ENCODE measurements at places on chromosomes 2 and 18.

DNA sequence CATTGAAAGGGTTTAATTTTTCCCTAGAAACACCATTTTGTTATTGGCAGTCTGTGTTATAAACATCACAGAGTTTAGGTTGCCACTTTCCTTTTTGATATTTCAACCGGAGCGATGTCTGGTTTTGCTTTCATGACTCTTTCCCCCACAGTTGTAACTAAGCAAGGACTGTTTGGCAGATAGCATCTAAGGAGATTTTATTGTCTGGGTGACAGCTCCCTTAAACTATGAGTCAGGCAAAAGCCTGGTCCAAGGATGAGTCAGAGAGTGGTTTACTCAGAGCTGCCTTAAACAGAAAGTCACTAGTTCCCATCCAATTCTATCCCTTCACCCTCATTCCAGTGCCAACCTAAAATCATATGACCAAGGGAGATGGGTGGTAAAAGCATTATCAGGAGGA, 341.6 kb upstream of the VWC2L start:
- no peak for DNase-seq

GRCh38 chr2:24909555-24910177, 10.4 kb downstream of the ADCY3 start:
- no peak for DNase-seq

DNA sequence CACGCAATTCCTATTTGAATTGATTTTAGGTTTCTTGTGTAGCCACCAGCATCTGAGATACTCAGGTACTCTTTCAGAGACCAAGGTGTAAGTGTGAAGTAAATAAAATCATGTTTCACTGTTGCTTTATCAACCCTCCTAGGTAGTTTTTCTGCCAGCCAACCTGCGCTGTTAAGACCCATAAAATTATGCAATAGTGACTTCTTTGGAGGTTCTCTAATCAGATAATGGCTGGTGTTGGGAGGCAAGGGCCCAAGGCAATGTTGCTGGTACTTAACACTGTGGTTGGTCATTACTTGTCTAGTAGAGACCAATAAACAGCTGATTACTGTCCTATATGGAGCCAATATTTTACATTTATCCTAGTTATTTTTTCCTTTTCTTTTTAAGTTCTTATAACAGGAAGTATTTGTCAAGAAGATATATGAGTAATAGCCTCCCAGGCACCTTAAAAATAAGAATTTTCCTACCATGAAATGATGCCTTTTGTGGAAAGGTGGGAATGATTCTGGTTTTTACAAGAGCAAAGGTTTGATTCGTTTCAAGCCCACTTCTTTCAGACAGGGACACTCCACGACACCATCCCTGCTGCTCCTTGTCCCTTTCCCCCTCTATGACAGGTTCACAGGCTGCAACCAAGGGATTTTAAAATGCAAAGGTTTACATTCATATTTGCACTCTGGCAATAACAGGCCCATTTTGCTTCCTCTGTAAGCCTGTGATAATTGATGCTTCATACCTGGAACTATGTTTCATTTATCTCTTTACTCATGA, 259.3 kb downstream of the MEIS1 start:
- no peak for DNase-seq

DNA sequence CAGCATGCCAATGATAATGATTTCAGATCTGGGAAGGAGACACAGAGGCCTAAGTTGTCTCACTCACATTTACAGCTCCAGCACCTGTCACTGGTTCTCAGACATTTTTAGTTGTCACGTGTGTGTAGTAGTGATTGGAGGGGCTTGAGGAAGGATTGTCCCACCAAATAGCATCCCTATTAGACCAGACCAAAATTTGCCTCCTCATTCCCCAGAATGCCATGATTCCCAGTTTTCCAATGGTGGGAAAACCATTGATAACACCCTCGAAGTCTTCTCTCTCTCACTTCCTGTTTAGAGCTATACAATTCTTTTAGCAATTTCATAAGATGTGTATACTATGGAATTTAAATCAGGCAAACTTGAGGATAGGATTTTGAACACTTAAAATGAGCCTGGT, 52.5 kb downstream of the CCDC141 start:
- DNase-seq: no peak

DNA sequence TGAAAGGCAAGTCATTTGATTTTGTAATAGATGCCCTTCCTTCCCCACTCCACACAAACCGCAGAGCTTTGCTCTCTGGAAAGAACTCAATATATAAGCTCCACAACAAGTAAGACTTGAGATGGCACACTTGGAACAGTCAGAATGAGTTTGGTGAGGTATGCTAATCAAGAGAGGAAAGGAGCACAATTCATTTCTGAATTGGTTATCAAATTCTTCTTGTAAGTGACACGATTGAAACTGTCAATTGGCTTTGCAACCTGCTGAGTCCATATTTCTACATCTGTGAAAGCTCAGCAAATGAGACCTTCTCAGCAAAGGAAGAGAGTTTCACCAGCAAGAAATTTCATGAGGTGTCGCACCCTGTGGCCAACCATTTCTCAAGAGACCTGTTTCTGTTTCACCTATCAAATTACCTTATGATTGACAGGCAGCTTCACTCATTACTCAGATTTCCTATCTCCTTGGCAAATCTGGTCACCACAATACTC, 19.1 kb downstream of the CTLA4 start:
- no peak for DNase-seq

DNA sequence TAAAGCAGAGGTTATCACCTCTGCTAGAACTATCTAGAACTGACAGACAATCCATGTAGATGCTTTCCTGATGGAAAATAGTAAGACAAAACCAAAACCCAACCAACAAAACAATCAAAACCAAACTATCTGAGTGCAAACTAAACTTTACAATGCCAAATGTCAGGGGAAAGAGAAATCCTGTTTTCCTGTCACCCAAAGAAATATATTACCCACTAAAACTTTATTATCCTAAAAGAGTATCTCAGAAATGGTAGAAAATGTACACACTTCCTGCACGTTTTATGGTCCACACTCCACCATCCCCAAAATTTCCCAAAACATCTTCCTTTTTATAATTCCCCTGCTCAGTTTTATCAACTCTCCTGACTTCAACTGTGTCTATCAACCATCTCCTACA, 29.9 kb downstream of the SP3 start:
- no peak for DNase-seq

DNA sequence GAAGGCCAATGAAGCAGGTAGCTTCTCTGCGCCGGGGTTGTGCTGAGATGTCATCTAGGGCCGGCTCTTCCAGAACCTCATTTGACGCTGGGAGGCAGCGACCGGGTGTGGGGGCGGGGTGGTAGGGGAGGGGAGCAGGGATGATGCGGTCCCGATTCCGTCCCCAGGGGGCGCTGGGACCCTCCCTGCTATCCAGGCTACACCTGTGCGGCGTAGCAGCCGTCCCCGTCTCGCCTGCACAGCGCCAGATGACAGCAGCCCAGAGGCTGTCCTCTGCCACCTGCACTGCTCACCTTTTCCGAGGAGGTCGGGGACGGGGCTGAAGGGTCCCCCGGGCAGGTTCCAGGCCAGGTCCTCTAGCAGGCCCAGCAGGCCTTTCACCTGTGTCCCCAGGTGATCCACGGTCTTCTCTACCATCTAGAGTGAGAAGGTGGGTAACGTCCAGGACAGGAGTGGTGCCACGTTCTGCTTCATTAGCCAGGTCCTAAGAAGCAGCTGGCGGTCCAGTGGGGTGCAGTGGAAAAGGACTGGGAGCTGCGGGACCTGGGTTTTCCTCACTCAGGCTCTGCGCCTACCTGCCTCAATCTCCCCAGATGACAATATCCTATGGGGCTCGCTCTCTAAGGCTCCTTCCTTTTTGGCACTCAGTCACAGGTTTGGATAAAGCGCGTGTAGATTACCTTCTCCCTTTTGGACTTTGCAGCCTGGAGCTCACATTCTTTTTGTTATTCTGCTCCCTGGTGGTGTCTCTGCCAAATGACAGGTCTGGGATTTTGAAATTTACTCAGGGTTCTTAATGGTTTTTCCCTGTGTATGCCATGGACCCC, 56.0 kb upstream of the RAB6C start:
- peak; percentile 77 for DNase-seq

- peak; percentile 75 for DNase-seq
Measured at GRCh38 chr2:48531141-48531648, 1.2 kb downstream of the STON1 start.

GRCh38 chr2:161237392-161238264, 70.6 kb upstream of the PSMD14 start:
- DNase-seq: peak; percentile 80

DNA sequence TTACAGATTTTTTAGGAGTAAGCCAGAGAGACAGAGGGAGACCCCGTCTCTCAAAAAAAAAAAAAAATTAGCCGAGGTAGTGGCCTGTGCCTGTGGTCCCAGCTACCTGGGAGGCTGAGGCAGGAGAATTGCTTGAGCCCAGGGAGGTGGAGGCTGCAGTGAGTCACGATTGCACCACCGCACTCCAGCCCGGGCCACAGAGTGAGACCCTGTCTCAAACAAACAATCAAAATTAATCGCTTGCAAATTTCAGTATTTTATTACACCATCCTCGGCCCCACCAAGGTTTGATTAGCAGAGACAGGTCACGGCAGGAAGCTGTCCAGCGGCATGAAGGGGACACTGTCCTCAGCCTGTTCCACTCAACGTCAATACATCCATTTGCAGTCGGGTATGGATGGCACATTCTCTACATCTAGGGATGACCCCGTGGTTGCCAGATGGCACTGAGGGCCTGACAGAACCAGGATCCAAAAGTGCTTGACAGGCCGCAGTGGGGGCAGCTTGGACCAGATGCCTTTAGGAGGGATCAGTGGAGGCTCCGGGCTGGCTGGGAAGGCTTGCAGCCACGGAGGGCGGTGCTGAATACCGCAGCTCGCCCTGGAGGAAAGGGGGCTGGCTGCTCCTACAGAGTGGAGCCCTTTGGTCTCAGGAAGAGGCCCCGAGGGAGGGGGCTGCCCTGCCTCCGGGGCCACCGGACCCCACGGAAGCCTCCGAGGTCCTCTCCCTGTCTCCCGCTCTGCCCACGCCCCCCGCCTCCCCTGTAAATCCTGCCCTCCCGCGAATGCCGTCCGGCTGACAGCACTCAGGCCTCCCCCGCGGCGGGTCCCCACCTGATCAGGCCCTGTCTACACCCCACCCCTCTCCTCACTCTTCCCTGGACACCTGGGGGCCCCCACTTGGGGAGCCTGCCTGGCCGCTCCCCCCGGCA, 13.1 kb downstream of the ASPRV1 start:
- no peak for DNase-seq

DNA sequence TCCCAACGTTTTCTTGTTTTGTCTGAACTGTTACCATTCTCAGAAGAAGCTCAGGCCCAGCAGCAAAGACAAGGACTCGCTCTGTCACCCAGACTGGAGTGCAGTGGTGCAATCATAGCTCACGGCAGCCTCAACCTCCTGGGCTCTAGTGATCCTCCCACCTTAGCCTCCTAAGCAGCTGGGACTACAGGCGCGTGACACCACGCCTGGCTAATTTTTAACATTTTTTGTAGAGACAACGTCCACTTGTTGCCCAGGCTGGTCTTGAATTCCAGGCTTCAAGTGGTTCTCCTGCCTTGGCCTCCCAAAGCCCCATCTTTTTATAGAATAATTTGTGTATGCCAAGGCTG, 2.0 kb upstream of the SMYD5 start:
- DNase-seq: no peak

DNA sequence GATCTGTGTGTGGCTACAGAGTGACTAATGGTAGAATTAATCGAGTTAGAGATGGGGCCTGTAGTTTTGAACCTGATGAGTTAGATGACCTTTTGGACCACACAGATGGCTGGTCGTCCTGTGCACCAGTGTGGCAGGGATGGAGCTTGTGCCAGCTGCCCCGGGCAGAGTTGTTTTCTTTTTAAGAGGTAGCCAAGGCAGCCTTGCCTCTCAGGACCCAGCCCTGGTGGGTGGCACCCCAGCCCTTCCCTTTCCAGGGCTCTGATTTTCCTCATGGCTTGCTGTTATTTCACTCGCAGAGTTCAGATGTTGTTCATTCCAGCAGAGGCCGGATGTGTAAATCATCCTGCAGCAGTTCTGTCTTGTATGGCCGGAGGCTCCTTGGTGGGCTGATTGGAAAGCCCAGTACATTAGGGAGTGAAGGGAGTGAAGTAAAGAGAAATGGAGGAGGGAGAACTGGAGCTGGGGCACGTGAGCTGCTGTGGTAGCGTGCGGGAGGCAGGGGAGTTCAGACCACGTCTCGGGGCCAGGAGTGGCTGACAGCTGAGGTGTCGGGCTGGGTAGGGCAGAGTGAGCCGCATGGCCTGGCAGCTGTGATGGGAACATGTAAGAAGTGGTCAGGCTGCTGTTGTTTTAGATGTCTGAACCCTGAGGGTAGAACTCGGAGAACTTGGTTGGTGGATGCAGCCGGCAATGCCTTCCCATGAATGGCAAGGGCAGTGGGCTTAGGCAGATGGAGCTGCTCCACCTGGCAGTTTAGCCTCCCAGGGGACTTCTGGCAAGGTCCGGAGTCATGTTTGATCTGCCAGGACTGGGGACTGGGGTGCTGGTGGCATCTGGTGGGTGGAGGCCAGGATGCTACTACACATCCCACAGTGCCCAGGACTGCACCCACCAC, 28.8 kb downstream of the ASAP2 start:
- DNase-seq: no peak

GRCh38 chr2:102041351-102041750, 49.6 kb downstream of the IL1R2 start:
- DNase-seq: no peak

DNA sequence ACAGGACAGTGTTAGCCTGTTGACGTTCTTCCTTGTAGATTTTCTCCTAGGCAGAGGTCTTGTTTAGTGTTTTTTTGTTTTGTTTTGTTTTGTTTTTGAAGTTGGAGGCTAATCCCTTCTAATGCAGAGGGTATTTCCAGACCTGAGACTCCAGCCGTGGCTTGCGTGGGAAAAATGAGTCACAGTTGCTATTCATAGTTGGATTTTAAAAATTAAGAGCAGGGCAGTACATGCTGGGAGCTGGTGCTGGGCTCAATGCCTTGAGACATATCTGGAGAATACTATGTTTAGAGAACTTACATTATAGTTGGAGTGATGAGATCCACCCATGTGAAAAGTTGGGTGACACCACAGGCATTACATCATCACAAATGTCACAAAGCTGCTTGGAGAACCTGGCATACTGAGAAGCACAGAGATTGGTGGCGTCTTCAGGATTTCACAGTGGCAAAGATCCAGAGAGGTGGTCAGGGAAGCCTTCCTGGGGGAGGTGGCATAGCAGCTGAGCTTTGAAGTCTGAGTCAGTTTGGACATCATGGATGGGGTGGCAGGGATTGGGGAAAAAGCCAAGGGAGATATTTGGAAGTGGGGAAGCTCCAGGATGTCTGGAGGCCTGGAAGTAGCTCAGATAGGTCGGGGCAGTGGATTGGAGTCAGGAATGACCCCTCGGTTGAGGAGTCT, 249.4 kb downstream of the LOXHD1 start:
- no peak for DNase-seq

- no peak for DNase-seq
Measured at GRCh38 chr2:130852521-130853115, 15.9 kb downstream of the ARHGEF4 start.

DNA sequence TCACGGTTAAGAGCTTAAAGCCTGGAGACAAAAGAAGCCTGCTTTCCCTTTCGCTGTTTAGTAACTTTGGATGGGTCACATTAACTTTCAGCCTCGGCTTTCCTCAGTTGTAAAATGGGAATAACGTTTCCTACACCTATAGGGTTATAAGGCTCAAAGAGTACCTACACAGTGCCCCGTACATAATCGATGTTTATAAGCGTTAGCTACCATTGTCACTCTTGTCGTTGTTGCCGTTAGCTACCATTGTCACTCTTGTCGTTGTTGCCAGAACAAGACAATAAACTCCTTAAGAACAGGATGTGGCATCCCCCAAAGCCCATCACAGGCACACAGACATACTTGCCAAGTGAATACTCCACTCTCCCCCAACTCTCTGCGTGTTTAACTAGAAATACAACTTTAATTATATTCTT, 901 bp upstream of the MFSD6 start:
- DNase-seq: no peak

- DNase-seq: peak; percentile 71
Measured at GRCh38 chr2:43542285-43542933, 53.4 kb downstream of the THADA start.
